ENCODE measurements at places on chromosomes 5 and 9.

- DNase-seq = no peak
Observed at GRCh38 chr9:113310538-113310937, 7.4 kb upstream of the RNF183 start.

DNA sequence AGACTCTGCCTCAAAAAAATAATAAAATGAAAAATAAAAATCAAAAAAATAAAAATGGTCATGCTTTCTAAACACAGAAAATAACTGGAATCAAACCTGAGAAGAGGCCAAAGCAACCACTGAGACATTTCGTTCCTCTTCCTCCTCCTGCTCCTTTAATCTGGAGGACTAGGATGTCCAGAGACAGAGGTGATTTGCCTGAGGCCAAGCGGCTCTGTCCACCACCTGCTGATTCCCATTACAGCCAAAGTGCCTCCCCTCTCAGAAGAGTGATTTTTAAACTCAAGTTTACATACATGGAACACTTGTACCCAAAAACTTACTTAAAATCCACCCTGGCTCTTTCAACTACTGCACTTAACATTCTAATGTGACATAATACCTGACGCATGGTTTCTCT, 65.6 kb downstream of the TLE1 start:
- no peak for DNase-seq

- DNase-seq = no peak
Observed at GRCh38 chr9:108411632-108412031, 444.2 kb downstream of the ACTL7B start.

DNA sequence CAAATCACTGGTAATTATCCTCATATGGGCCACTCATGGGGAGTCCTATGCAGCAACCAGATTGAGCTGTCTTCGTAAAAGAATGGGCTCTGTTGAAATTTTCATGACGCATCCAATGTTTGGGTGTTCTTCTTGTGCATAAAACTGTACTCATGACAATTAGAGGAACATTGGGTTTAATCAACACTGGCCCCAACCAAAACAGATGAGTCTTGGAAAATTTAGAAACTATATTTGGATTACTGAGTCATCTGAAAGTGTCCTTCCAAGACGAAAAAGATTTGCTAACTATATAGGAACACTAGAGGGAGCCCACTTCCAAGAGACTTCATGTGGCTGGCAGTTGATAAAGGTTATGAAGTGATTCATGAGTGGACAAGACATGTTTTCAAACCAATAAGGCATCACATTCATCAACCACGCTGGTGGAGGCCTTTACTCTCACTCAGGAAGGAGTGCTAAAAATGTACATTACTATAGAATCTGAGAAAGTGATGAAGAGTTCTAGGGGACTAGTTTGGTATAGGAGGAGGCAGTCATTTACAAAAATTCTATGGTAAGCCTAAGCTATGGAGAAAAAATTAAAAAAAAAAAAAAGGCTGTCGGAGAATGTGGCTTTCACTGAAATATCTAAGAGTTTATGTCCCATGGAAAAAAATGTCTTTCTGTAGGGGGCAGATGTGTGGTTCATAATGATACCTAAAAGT, 313.5 kb downstream of the PRDM9 start:
- no peak for DNase-seq

- DNase-seq = no peak
Observed at GRCh38 chr5:134533115-134533815, 7.8 kb downstream of the JADE2 start.

DNA sequence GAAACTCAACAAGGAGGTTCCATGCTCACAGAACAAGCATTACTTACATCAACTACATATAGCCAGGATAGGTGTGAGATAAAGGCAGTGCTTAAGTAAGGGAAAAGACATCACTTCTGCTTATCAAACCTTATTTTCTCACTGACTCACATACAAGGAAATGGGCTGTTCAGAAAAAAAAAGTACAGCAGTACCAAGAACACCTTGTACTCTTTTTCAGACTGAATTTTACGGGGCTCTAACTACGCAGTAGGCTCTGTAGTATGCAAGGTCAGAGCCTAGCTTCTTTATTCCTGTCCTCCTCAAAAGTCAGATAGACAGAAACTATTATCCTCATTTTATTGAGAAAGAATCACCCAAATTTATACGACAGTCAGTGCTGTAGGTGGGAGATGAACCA, 5.8 kb downstream of the PSMB7 start:
- no peak for DNase-seq

DNA sequence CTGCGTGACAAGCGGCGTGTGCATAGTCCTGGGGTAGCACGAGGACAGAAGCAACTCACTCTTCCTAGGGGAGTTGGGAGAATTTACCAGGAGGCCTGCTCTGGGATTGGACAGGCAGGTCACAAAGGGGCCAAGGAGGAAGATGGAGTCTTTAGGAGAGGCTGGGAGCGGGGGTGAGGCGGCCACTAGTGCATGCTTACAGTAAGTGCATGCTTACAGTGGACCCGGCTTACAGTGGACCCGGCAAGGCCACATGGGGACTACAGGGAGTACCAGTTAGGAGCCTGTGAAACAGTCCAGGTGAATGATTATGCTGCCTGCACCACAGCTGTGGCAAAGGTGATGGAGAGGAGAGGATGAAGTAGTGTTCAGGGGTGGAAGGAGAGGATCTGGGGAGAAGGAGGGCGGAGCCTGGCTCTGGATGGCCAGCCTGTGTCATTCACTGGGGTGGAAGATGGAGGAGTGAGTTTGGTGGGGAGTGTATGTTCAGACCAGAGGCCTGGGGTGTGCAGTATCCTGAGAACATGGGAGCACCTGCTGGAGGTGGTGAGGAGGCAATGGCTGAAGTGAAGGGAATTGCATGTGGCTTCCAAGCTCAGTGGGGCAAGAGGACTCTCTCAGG, 78.7 kb downstream of the CRB2 start:
- no peak for DNase-seq

GRCh38 chr5:118006219-118006618, 982.1 kb downstream of the DTWD2 start:
- DNase-seq = no peak

- no peak for DNase-seq
Observed at GRCh38 chr9:5971740-5972139, 43.7 kb downstream of the RANBP6 start.

- no peak for DNase-seq
Observed at GRCh38 chr5:135593141-135593540, 14.3 kb upstream of the CXCL14 start.

- no peak for DNase-seq
Observed at GRCh38 chr9:85269811-85270210, 471.9 kb downstream of the AGTPBP1 start.

- DNase-seq = no peak
Observed at GRCh38 chr9:132319421-132320110, 35.2 kb downstream of the SETX start.

GRCh38 chr5:83911367-83911919, 190.8 kb upstream of the HAPLN1 start:
- no peak for DNase-seq

GRCh38 chr9:76528056-76528455, 69.1 kb downstream of the GCNT1 start:
- no peak for DNase-seq

- DNase-seq = no peak
Observed at GRCh38 chr5:110441035-110441434, 285.4 kb downstream of the TMEM232 start.

GRCh38 chr5:10479154-10479721, 37.6 kb downstream of the ROPN1L start:
- DNase-seq = no peak

- DNase-seq = no peak
Observed at GRCh38 chr9:93243112-93243511, 59.2 kb downstream of the WNK2 start.

GRCh38 chr5:73815631-73816030, 189.6 kb downstream of the ARHGEF28 start:
- DNase-seq = no peak

DNA sequence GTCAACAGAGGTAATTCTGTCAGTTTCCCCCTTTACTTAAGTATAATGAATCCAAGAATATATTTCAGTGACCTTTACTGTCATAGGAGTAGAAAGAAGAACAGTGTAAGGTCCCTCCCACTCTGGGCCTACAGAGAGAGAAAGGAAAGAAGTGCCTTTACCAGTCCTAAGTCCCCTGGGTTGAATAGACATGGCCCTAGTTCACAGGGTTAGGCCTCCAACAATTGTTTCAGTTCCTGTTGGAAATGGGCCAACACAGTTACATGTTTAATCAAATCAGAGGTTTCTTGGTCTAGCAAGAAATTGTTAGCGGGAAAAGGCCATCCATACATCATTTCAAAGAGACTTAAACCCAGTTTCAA, 605.6 kb downstream of the MTRR start:
- no peak for DNase-seq

DNA sequence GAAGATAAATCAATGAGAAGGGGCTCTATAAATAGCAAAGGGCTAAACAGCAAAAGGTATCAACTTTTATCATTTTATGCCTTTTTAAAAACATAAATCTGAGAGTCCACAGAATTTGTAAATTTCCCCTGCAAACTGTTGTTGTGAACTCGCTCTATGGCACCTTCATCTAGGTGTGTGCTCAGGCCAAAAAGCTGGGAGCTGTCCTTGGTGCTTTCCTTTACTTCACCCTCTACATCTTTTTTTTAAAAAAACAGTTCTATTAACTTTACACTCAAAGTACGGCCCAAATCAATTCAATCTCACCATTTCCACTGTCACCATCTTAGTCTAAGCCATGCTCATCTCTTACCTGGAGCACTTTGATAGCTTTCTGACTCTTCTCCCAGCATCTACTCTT, 108.2 kb upstream of the GPR151 start:
- no peak for DNase-seq

DNA sequence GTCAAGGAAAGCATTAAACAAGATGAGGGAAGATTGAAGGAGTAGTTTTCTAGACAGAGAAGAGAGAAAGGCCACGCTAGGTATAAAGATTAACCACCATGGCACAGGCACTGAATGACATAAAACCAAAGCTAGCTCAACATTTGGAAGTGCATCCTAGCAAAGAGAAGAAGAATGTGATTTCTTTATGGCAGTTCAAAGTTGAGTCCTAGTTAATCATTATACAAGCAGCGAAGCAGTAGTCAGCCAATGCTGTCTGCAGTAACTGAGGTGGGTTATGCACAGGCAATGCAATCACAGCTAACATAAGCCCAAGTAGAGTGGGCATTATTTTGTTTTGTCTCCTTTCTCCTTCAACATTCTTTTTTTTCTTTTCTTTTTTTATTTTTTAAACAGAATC, 24.0 kb upstream of the ANKRD31 start:
- no peak for DNase-seq

- no peak for DNase-seq
Observed at GRCh38 chr9:120980951-120981350, 54.4 kb upstream of the TRAF1 start.

- DNase-seq = no peak
Observed at GRCh38 chr9:135251331-135251761, 163.9 kb downstream of the OLFM1 start.

- DNase-seq = peak; percentile 95
Observed at GRCh38 chr5:1799602-1800471, at the start of gene MRPL36. Gene MRPL36, minus strand, starts transcription at chr5:1799837. Its CDS starts 902 bp downstream, at chr5:1798935.

DNA sequence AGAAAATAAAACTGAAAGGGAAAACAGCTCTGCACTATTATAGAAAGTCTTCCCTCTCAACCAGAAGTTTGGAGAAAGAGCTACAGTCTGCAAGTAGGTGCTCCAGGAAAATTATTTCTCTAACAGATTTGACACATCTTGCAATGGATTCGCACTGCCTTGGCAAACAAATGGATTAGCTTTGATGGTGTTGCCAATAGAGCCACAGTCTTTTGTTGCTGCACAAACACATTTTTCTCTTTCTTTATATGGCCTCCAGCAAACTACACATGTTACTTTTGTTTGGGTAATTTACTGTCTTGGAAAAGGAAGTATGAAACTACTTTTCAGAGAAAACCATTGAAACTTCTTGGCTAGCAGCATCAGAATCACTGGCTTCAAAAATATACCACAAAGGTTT, 523.1 kb downstream of the EFNA5 start:
- no peak for DNase-seq

DNA sequence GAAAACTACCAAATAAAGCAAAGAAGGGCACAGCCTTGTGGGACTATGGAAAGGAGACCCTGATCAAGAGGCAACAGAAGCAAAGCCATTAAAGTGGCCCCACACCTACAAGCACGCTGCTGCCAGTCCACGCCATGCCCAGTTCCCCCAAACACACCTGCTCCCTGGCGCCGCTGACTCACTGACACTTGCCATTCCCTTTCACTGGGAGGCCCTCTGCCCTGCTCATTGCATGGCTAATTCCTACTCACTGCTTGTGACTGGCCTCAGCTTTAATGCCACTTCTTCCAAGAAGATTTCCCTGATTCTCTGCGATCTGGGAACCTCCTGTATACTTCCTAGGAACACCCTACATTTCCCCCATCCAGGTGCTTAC, 71.2 kb upstream of the TAF1L start:
- no peak for DNase-seq

- no peak for DNase-seq
Observed at GRCh38 chr5:125486634-125487033, 740.2 kb upstream of the ZNF608 start.

DNA sequence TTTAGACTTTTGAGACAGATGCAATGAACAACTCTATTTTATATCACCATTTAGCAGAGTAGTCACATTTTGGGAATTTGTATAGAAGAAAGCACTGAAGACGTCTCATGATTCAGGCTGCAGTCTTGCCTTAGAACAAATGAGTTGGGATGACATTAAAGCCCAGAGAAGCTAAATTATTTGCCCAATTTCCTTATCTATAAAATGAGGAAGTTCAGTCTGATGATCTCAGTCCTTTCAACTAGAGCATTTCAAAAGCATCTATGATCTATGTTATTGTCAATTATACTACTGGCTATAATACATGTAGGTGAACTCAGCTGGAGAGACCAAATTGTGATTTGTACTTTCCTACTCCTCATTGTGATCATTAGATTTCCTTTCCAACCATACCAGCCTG, 154.1 kb downstream of the OSTF1 start:
- no peak for DNase-seq

DNA sequence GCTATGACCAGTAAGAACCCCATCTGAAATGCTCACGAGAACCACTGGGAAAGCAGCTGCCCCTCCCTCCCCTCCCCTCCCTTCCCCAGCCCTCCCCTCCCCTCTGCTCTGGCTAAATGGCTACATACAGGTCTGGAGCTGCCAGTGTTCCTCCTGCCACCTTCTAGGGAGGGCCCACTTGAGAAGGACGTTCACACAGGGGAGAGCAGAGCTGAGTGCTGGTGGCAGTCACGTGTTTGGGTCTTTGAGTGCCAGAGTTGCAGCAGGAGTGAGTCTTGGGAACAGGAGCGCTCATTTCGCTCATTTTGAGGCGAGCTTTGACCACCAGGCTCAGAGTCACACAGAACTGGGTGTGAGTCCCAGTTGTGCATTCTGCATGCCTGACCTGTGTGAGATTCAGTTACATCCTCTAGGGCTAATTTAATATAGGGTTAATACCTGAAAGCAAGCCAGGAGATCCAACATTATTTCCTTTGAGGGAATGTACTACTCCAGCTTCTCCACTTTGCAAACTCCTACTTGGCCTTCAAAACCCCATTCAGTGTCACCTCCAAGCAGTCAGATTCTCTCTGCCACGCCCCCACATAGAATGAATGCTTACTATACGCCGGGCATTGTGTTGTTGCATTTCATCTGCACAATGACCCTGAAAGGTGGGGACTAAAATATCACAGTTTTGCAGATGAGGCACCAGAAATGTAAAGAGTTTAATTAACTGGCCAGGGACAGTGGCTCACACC, 25.1 kb downstream of the CPLX2 start:
- no peak for DNase-seq

- DNase-seq = no peak
Observed at GRCh38 chr9:8382266-8382665, 582.7 kb upstream of the DMAC1 start.

Measured in left lobe of liver (tissue), 2 donors.